ENCODE measurements at places on chromosomes 5 and 9.

GRCh38 chr5:179165421-179166170, 105.4 kb downstream of the ZNF354C start:
- DNase-seq, result no peak

- no peak for DNase-seq
Observed at GRCh38 chr5:141883892-141884318, 5.7 kb upstream of the PCDH1 start.

- no peak for DNase-seq
Observed at GRCh38 chr9:35579130-35579529, 25.9 kb upstream of the TESK1 start.

- DNase-seq, result peak; percentile 77
Observed at GRCh38 chr9:129202613-129203555, 24.8 kb upstream of the IER5L start.

DNA sequence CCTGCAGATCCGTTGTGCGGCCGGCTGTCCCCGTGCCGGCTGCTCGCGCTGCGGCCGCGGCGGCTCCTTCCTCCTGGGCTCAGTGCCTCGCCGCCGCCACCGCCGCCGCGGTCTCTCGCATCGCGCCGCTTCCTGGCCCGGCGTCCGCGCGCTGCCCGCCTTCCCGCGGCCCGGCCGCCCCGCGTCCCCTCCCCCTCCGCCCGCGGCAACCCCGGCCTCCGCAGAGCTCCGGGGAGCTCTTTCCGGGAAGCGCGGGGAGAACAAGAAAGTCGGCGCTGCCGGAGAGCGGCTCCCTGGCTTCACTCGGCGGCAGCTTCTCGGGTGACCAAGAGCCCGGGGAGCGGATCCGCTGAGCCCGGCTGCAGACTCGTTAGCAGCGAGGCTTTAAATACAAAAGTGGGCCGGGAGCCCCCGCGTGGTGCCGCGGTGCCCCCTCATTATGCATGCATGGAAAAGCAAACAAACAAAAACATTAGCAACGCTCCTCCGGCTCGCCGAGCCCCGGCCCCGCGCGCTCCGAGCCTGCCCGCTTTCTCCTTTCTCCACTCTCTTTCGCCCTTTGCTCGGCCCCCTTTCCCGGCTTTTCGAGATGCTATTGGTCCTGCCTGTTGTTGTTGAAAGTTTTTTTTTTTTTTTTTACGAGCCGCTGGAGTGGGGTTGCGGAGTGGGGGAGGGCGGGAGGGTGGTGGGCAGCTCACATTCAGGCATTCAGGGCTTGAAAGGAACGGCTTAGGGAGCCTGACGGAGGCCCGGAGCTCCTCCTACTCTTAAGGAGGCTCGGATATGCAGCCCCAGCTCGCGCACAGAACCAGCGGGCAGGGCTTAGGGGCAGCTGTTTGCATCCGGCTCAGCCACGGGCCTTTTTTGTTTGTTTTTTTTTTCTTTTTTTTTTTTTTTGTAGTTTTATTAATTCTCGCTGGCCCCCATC, at the start of gene GAS1:
GAS1 (minus strand) TSS at position 361 of the 928 bp plus-strand sequence. CDS start 727 bp downstream, outside the sequence.
- peak; percentile 97 for DNase-seq

DNA sequence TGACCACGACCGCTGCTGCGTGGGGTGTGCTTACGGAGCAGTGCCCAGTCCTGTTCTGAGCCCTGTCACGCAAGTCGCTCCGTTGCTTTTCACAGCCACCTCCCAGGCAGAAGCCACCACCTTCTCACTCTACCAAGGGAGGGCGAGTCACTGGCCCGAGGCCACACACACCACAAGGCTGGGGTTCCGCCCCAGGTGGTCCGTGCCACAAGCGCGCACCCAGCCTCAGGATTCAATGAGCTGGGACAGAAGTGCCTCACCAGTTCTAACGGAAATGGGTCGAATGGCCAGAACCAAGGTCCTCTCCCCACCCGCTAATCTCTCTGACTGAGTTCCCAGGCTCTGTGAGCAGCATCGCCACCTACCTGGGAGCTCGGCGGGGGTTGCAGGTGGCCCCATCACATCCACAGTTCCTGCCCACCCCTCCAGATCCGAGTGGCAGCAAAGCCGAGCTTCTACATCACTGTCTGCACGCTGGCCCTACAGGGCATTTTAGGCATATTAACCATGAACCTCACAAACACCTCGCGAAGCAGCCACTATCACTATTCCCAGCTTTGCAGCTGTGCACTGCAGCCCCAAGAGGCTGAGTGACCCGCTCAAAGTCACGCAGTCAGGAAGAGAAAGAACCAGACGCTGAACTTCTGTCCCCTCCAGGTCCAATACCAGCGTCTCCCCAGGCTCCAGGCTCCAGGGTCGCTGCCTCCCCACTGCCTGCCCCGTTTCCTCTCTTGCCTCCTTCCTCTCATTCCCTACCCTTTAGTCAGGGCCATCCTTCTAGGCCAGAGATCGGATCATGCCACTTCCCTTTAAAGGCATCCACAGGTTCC, 92.1 kb upstream of the PHYKPL start:
- no peak for DNase-seq

GRCh38 chr5:147234239-147234824, 494 bp upstream of the STK32A start:
- DNase-seq, result no peak

DNA sequence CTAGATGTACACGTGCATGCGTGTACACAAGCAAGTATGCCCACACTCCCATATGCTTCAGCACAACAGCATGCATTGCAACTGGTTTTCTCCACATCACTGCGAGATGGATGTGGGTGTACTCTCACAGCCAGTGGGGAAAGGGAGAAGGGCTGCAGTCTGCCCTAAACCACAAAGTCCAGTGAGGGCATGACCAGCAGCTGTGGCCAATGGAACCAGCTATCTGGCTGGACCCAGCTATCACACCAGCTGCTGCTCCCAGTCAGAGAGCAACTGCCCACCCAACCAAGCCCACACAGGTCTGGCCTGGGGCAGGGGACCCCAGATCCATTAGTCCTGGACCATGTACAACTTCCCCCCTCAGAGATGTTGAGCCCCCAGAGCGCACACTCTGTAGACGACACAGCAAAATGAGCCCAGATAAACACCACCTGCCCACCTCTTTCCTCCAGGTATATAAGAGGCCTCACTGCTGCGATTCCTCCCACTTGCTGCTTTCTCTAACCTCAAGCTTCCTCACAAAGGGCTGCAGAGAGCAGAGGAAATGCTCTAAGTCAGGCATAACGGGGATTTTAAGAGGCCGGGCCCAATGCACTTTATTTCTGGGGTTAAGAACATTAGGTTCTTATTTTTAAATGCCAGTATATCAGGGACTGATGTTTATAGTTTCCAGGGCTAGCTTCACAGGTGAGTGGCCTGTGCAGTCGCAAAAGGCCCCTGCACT, 39.0 kb downstream of the SHB start:
- DNase-seq, result no peak

- no peak for DNase-seq
Observed at GRCh38 chr9:4168526-4168925, 131.3 kb downstream of the GLIS3 start.

- DNase-seq, result no peak
Observed at GRCh38 chr5:158502686-158503085, 597.0 kb downstream of the EBF1 start.

- DNase-seq, result no peak
Observed at GRCh38 chr5:5483880-5484598, 61.6 kb downstream of the ICE1 start.

- no peak for DNase-seq
Observed at GRCh38 chr9:114366334-114367128, 21.3 kb downstream of the AKNA start.

GRCh38 chr9:35163413-35163812, 1.6 kb downstream of the UNC13B start:
- DNase-seq, result no peak

DNA sequence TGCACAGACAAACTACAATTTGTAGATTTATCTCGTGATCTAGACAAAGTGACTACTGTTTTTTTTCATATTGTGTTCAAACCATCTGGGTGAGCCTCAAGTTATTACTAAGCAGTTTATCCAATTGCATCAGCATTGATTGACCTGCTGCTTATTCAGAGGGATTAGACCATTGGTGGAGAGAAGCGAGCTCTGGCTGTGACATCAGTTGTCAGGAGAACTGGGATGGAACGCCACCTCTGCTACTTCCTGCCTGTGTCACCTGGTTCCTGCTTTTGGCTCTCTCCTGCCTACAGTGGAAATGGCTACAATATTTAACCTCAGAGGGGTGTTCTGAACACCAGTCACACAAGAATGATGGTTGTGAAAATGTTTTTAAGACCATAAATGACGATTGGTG, 12.1 kb downstream of the NR4A3 start:
- no peak for DNase-seq

DNA sequence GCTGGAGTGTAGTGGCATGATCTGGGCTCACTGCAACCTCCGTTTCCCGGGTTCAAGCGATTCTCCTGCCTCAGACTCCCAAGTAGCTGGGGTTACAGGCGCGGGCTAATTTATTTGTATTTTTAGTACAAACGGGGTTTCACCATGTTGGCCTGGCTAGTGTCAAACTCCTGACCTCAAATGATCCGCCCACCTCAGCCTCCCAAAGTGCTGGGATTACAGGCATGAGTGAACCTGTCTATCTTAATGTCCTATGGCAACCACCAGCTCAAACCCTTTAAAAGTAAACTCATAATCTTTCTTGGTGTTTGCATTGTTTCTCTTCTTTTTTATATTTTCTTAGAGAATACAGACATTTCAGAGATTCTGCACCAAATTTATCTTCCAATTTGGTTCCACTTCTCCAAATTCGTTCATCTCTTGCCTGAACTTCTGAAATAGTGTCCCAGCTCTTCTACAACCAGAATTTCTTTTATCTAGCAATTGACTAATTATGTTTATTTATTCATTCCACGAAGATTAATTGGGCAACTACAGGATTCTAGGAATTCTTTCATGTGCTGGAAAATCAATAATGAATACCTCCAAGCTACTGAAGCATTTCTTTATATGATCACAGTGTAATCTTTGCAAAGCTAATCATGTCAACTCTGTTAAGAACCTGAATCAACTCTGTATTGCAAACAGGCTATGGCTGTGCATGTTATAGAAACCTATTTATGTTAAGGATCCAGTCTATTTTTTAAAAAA, 60.0 kb upstream of the TYRP1 start:
- no peak for DNase-seq

DNA sequence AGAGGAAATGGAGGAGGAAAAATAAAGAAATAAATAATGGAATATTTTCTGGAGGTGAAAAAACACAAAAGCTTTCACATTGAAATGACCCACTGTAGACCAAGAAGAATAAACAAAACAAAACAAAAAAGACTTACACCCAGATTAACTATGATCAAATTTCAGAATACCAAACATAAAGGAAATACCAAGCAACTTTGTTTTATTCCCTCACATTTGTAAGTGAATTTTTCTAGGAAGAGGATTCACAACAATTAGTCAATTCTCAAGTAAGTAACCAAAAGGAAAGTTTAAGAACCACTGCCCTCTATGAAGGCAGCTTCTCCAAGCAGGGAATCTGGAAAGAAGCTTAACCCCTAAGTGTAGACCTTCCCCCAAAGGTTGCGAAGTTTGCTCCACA, 29.6 kb upstream of the B4GALT1 start:
- no peak for DNase-seq

DNA sequence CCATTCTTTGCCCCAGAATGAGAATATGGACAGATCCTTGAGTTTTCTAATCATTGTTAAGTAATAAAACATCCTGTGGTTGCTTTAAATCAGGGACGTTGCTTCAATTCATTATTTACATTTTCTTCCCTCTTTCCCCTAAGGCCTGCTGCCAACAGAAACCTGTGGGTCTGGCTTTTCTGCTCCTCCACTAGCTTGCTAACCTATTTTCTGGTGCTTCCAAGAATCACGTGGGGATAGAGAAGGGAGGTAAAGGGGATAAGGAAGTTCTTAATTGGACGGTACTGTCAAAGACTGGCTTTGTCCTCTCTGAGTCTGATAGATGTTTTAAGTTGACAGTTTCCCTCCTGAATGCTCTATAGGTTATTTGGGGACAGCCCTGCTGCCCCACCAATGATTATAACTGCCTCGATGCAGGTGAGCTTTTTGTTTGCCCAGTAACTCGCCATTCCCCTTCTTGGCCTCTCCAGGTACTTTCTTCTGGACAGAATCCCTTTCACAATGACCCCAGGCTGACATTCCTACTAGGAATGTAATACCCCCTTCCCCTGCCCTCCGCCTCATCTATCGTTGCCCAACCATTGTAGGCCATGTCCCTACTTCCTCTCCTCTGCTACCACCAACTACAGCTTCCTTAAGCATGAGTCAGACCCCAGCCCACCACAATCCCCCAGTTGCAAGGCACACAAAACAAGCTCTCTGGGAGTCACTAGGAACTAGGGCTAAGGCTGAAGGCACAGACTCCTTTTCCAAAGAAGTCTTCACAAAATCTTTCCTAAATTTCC, 19.9 kb upstream of the CPEB4 start:
- no peak for DNase-seq

DNA sequence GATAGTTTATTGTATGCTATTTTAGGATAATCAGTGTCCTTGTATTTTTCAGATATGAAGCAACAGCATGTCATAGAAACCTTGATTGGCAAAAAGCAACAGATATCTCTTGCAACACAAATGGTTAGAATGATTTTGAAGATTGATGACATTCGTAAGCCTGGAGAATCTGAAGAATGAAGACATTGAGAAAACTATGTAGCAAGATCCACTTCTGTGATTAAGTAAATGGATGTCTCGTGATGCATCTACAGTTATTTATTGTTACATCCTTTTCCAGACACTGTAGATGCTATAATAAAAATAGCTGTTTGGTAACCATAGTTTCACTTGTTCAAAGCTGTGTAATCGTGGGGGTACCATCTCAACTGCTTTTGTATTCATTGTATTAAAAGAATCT, 14.5 kb downstream of the CCT5 start:
- DNase-seq, result no peak

DNA sequence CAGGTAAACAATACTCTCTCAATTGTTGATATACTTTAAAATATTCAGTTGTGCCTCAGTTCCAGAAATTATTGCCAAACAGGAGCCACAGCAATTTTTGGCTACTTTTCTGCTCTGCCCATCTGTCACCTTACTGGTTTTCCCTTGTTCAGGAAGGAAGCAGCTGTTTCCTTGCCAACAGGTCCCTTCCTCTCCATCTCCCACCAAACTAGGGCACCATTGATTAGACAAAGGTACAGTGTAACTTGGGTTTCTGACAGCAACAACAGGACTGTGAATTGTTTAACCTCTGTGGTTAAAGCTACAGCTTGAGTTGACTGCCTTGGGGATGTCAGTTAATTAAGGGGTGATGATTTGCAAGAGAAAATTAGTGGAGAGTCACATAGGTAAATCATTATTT, 76.9 kb downstream of the PIP5K1B start:
- no peak for DNase-seq

GRCh38 chr5:179270581-179271427, 74.5 kb downstream of the ADAMTS2 start:
- no peak for DNase-seq

GRCh38 chr5:73592551-73592950, 27.0 kb downstream of the UTP15 start:
- no peak for DNase-seq

- peak; percentile 42 for DNase-seq
Observed at GRCh38 chr9:5442400-5443011, 4.8 kb upstream of the PLGRKT start.
